Dermis blood vessel endothelial cell (primary cell): ENCODE measurements at places on chromosomes 5 and 9. TPM values are rescaled to one million over a fixed set of nuclear protein-coding genes. Genes with fewer than 3 reads are reported as not detected.

CTXN3 gene
- not detected in 2 replicates for total RNA-seq

LHX3 gene
- total RNA-seq, result not detected in 2 replicates

PRELID1 gene
- total RNA-seq, result 125 and 161 TPM in 2 replicates

FBLL1 gene
- total RNA-seq, result 0.74 and 1.4 TPM in 2 replicates

SPINK1 gene
- not detected in 2 replicates for total RNA-seq

CCDC152 gene
- total RNA-seq, result 0.51 and 0.74 TPM in 2 replicates

IGFBPL1 gene
- total RNA-seq, result 0.17 and 0.23 TPM in 2 replicates

ADAMTS16 gene
- total RNA-seq, result not detected in 2 replicates

FOXD4L5 gene
- total RNA-seq, result 0.09 TPM in 1 of 2 replicates, not detected in the other

RECK gene
- total RNA-seq, result 22.0 and 37.5 TPM in 2 replicates

PCDHGA6 gene
- total RNA-seq, result 2.2 TPM in 2 replicates

MPDZ gene
- 130 and 175 TPM in 2 replicates for total RNA-seq

SLC31A2 gene
- total RNA-seq, result 4.2 and 7.3 TPM in 2 replicates

TXNDC15 gene
- 84.0 and 107 TPM in 2 replicates for total RNA-seq

PCDHB11 gene
- total RNA-seq, result 0.17 and 0.19 TPM in 2 replicates

ANKRD34B gene
- not detected in 2 replicates for total RNA-seq

SLC25A48 gene
- total RNA-seq, result not detected in 2 replicates

CDH9 gene
- not detected in 2 replicates for total RNA-seq

SHROOM1 gene
- 7.1 and 9.9 TPM in 2 replicates for total RNA-seq

INSYN2B gene
- total RNA-seq, result 2.9 and 5.3 TPM in 2 replicates

SPOCK1 gene
- total RNA-seq, result 1.0 and 7.0 TPM in 2 replicates

HMMR gene
- total RNA-seq, result 16.2 and 60.2 TPM in 2 replicates

LIX1 gene
- not detected in 2 replicates for total RNA-seq

GKAP1 gene
- total RNA-seq, result 2.6 and 4.3 TPM in 2 replicates
